Tibial artery (tissue), 4 donors: ENCODE measurements at places on chromosomes 16 and 17.

- H3K36me3 ChIP-seq, result peaks cover 89% of the 10 kb centered on the region
- no peak overlapping the region for H3K4me3 ChIP-seq
- no peaks in the 10 kb centered on the region for H3K27me3 ChIP-seq
- H3K4me1 ChIP-seq, result no peaks in the 10 kb centered on the region
- no peak for DNase-seq
Measured at GRCh38 chr16:53457670-53458069, 23.4 kb downstream of the RBL2 start.

- no peaks in the 10 kb centered on the region for H3K27me3 ChIP-seq
- H3K36me3 ChIP-seq, result no peaks in the 10 kb centered on the region
- no peaks in the 10 kb centered on the region for H3K4me1 ChIP-seq
- peak overlapping the region; percentile 36 for H3K4me3 ChIP-seq
- peak overlapping the region; percentile 68 for H3K27ac ChIP-seq
Measured at GRCh38 chr17:45370949-45371413, 54.2 kb upstream of the MAP3K14 start.

GRCh38 chr17:74325376-74325742, 667 bp upstream of the KIF19 start:
- H3K4me3 ChIP-seq, result no peak overlapping the region
- no peak for DNase-seq
- H3K27me3 ChIP-seq, result no peaks in the 10 kb centered on the region
- no peaks in the 10 kb centered on the region for H3K36me3 ChIP-seq

DNA sequence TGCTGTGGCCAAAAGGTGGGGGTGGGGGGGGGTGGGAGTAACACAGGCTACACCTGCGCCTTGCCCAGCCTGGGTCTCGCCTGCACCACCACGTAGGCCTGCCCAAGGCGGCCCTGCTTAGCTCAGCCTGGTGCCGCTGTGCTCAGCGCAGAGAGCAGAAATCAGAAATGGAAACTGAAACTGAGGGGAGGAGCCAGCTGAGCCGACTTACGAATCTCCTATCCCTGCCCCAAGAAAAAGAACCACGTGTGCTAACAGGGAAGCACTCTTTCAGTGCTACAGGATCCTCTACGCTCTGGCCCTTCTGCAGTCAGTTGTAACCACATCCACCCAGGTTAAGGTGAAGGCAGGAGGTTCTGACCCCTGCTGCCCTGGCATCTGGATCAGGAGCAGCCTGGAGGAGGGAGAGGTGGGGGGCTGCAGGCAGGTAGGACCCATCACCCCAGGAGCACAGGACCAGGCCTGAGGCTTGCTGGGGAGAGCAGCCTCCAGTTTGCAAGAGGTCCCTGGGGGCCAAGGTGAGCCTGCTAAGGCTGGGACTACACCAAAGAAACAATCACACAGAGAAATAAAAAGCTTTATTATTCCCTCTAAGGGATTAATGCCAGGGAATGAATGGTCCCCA, at the start of gene DHX58:
DHX58 (minus strand) TSS at position 163 of the 625 bp plus-strand sequence. CDS start 822 bp downstream, outside the sequence.
- H3K27ac ChIP-seq, result peak within 1 kb of the TSS; percentile 91
- peaks cover 4% of the 10 kb centered on the region for H3K4me1 ChIP-seq
- H3K36me3 ChIP-seq, result peaks cover 9% of the 10 kb centered on the region
- H3K4me3 ChIP-seq, result peak within 1 kb of the TSS; percentile 63
- DNase-seq, result peak; percentile 86

GRCh38 chr17:82917699-82918345, 78.0 kb upstream of the ZNF750 start:
- no peaks in the 10 kb centered on the region for H3K4me1 ChIP-seq
- H3K27me3 ChIP-seq, result no peaks in the 10 kb centered on the region
- DNase-seq, result no peak
- H3K36me3 ChIP-seq, result peaks cover 59% of the 10 kb centered on the region

- peak; percentile 87 for DNase-seq
- peak overlapping the region; percentile 95 for H3K27ac ChIP-seq
- peaks cover 76% of the 10 kb centered on the region for H3K4me1 ChIP-seq
Measured at GRCh38 chr17:7561028-7561575, 617 bp upstream of the SENP3 start.

- peak overlapping the region; percentile 58 for H3K27ac ChIP-seq
- no peak overlapping the region for H3K4me3 ChIP-seq
- H3K36me3 ChIP-seq, result peaks cover 53% of the 10 kb centered on the region
- H3K4me1 ChIP-seq, result peaks cover 100% of the 10 kb centered on the region
- no peaks in the 10 kb centered on the region for H3K27me3 ChIP-seq
Measured at GRCh38 chr16:15792563-15792971, 64.3 kb downstream of the MYH11 start.

DNA sequence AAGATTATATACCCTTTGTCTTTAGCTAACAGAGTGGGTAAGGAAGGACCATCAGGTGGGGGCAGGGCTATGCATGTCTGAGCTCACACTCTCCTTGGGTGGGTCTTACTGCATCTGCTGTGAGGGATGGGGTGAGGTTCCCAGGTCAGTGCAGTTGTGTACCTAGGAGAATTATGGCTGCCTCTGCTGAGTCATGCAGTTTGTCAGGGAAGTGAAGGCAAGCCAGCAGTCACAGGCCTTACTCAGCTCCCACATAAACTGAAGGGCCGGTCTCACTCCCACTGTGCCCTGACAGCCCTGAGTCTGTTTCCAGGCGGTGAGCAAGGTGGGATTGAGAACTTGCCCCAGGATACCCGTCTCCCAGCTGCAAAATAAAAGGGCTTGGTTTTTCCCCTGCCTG, 328.6 kb downstream of the MAP2K6 start:
- no peak overlapping the region for H3K4me3 ChIP-seq
- H3K36me3 ChIP-seq, result no peaks in the 10 kb centered on the region
- no peaks in the 10 kb centered on the region for H3K27me3 ChIP-seq
- H3K27ac ChIP-seq, result no peak overlapping the region

GRCh38 chr16:85561248-85562092, 51.7 kb upstream of the GSE1 start:
- no peak for DNase-seq
- H3K4me1 ChIP-seq, result peaks cover 50% of the 10 kb centered on the region
- peak overlapping the region; percentile 1 for H3K27ac ChIP-seq
- no peaks in the 10 kb centered on the region for H3K36me3 ChIP-seq

DNA sequence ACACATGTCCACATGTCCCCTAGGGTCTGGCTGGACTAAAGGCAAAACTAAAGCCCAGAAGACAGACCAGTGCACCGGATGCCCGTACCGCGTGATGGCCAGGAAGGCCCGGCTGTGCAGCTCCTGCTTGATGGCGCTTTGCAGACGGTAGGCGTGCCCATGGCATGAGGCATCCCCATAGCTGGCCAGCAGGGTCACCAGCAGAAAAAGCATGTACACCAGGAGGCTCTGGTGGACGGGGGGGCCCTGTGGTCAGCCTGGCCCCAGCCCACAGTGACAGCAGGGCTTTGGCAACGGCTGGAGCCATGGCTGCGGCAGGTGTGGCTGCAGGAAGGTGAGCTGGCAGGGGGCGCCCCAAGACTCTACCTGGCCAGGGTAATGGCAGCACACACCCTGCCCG, 42.8 kb downstream of the PKD1 start:
- H3K27ac ChIP-seq, result no peak overlapping the region
- no peak for DNase-seq

DNA sequence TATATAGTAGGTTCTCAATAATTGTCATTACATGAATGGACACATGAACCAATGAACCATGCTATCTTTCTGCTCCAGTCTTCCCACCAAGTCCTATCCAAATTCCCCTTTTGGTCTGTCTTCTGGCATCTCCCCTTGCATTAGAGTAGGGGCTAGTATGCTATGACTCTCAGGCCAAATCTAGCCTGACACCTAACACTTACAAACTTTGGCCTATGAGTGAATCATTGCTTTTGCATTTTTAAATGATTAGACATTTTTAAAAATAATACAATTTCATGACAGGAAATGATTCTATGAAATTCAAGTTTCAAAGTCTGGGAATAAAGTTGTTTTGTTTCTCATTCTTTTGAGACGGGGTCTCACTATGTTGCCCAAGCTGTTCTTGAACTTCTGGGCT, 102.5 kb upstream of the MAF start:
- peaks cover 13% of the 10 kb centered on the region for H3K4me1 ChIP-seq
- no peaks in the 10 kb centered on the region for H3K27me3 ChIP-seq
- no peak overlapping the region for H3K27ac ChIP-seq
- no peaks in the 10 kb centered on the region for H3K36me3 ChIP-seq
- no peak overlapping the region for H3K4me3 ChIP-seq
- DNase-seq, result no peak

DNA sequence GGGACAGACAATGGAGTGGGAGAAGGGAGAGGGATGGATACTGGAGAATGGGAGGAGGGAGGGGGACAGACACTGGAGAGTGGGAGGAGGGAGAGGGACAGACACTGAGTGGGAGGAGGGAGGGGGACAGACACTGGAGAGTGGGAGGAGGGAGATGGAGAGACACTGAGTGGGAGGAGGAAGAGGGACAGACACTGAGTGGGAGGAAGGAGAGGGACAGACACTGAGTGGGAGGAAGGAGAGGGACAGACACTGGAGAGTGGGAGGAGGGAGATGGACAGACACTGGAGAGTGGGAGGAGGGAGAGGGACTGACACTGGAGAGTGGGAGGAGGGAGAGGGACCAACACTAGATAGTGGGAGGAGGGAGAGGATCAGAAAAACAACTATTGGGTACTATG, 426.7 kb upstream of the PMFBP1 start:
- no peaks in the 10 kb centered on the region for H3K4me1 ChIP-seq
- no peak overlapping the region for H3K4me3 ChIP-seq

DNA sequence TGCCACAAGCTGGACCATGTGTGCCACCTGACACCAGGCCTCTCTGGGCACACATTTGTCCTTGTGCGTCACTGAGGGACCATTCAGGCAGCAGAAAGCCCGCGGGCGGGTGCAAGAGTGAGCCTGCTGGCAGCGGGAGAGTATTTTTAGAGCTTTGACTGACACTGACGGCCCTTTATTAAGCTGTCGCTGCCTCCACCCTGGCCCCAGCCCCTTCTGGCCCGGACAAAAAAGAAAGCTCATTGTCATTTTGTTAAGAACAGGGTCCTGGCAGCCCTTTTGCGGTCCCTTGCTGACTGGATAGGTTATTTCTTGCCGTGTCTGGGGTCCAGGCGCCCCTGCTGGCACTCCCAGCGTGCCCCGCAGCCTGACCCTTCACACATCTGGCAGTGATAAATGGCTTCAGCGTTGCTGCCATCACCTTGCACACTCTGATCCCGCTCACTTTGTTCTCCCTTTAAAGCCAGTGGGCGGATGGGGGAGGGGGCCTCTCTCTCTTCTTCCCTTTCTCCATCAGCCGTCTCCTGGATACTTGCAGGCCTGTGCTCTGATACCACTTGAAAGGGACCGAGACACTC, 78.4 kb upstream of the NKD1 start:
- H3K36me3 ChIP-seq, result no peaks in the 10 kb centered on the region
- no peak for DNase-seq
- peaks cover 2% of the 10 kb centered on the region for H3K27me3 ChIP-seq
- no peak overlapping the region for H3K27ac ChIP-seq
- H3K4me3 ChIP-seq, result no peak overlapping the region

GRCh38 chr16:12225255-12225654, 248.7 kb downstream of the SNX29 start:
- no peaks in the 10 kb centered on the region for H3K36me3 ChIP-seq
- no peak overlapping the region for H3K27ac ChIP-seq
- no peak for DNase-seq
- no peak overlapping the region for H3K4me3 ChIP-seq
- no peaks in the 10 kb centered on the region for H3K4me1 ChIP-seq

- no peak overlapping the region for H3K27ac ChIP-seq
- no peak overlapping the region for H3K4me3 ChIP-seq
- no peaks in the 10 kb centered on the region for H3K36me3 ChIP-seq
- peaks cover 38% of the 10 kb centered on the region for H3K27me3 ChIP-seq
- peaks cover 10% of the 10 kb centered on the region for H3K4me1 ChIP-seq
Measured at GRCh38 chr16:88560714-88561484, 9.3 kb upstream of the ZC3H18 start.

DNA sequence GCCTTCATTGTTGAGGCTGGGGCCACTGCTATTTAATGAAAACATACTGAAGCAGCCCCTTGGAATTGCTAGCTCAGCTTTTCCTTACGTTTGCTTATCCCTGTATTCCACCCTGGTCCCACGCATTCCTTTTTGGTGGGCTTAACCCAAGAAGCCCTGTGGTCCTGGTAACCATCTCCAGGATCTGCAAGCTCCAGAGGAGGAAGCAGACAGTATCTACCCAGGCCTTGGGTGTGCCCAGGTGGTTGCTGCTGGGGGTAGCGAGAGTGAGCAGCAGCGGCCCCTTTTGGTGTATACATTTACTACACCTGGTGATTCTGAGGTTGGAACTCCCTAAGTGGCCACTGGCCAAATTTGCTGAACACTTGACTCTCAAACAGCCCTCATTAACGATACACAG, 97.7 kb downstream of the CBLN1 start:
- DNase-seq, result no peak
- H3K36me3 ChIP-seq, result no peaks in the 10 kb centered on the region
- H3K4me3 ChIP-seq, result no peak overlapping the region
- no peaks in the 10 kb centered on the region for H3K4me1 ChIP-seq

DNA sequence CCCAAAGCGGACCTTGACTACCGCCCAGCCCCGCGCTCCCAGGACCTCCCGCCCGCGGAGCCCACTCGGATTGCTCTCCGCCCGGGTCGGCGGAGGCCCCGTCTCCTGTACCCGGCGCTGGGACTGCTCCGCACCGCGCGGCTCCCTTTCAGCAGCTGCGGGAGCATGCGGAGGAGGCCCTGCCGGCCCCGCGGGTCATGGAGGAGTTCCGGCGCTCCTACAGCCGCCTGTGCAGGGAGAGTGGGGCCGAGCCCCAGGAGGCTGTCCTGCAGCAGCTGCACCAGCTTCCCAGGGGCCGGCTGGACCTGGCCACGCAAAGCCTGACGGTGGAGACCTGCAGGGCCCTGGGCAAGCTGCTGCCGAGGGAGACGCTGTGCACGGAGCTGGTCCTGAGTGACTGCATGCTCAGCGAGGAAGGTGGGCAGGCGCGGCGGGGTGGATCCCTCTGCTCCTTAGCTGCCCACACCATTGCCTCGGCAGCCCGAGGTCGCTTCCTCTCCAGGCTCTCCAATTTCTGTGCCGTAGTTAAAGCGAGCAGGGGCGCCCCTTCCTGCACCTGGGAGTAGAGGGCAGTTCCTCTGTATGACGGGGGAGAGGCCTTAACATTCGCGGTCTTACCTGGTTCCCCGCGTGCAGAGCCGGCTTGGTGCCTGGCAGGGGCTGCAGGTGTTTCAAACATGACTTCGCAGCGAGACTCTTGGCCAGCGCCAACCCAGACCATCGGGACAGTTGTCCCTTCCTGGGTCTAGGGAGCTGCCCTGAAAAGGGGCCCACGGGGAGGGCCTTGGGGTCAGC, 539 bp downstream of the LRRC45 start:
- H3K4me1 ChIP-seq, result no peaks in the 10 kb centered on the region
- H3K27me3 ChIP-seq, result peaks cover 13% of the 10 kb centered on the region
- peak overlapping the region; percentile 25 for H3K27ac ChIP-seq
- peak overlapping the region; percentile 91 for H3K4me3 ChIP-seq

- DNase-seq, result no peak
- no peaks in the 10 kb centered on the region for H3K36me3 ChIP-seq
- H3K4me1 ChIP-seq, result no peaks in the 10 kb centered on the region
- H3K27me3 ChIP-seq, result no peaks in the 10 kb centered on the region
- no peak overlapping the region for H3K27ac ChIP-seq
Measured at GRCh38 chr16:80754476-80754875, 49.9 kb downstream of the CDYL2 start.

- no peak overlapping the region for H3K4me3 ChIP-seq
- H3K36me3 ChIP-seq, result peaks cover 6% of the 10 kb centered on the region
- H3K27ac ChIP-seq, result peak overlapping the region; percentile 5
- H3K4me1 ChIP-seq, result peaks cover 16% of the 10 kb centered on the region
- no peaks in the 10 kb centered on the region for H3K27me3 ChIP-seq
- no peak for DNase-seq
Measured at GRCh38 chr17:2124391-2124790, 69.5 kb downstream of the HIC1 start.
